ENCODE measurements at places on chromosomes 7 and 10. TPM values are rescaled to one million over a fixed set of nuclear protein-coding genes. Genes with fewer than 3 reads are reported as not detected.
A peak's percentile ranks its signal among the peaks of the same experiment; 100 is the strongest.

RADIL gene
- polyA plus RNA-seq: 1.8 TPM

C7orf57 gene
- polyA plus RNA-seq: not detected

AGAP6 gene
- polyA plus RNA-seq: 15.8 TPM

PGAM2 gene
- 0.11 TPM for polyA plus RNA-seq

COL1A2 gene
- 26.9 TPM for polyA plus RNA-seq

GRCh38 chr7:111159426-111159825 lies 68.5 kb downstream of the LRRN3 start:
- DNase-seq: no peak

DNA sequence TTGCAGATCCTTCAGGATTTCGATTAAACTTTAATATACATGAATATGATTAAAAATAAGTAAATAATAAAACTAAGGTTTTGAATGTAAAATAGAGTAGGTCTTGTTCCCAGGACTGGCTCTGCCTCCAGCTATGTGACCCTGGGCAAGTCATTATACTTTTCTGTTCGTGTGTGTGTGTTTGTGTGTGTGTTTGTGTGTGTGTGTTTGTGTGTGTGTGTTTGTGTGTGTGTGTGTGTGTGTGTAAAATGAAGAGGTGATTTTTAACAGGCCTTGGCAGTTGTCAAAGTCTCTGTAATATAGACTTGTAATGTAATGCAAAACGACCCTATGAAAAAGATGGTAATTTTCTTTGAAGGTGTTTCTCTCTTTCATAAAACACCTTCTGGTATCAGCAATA lies 79.2 kb downstream of the HGF start:
- DNase-seq: no peak

MACC1 gene
- polyA plus RNA-seq: not detected

DNA sequence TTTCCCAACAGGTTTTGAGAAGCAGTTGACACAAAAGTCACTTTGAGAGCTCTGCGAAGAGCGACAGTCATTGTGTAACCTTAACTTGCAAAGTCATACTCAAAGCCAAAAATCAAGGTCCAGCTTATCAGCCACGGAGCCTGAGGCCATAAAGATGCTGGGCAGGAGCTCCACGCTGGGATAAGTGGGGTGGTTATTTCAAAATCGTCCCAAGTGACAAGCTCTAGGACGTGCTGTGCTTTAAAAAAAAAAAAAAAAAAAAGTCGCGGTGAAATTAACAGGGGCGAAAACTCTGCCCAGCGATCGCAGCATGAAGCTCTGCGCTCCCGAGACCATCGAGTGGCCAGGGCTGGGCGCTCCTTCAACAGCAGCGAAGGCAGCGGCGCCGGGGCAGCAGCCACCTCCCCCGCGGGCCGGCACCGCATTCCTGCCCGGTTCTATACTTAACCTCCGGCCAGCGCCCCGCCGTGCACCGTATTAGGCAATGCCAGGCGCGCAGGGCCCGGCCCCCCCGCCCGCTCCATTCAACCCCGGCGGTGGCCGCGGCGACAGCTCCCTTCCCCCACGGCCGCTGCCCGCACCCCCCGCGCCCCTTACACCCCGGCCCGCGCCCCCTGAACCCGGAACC lies 657 bp downstream of the HACD1 start:
- DNase-seq: peak; percentile 44

NPY4R gene
- polyA plus RNA-seq: not detected

CAMK1D gene
- polyA plus RNA-seq: 0.37 TPM

DNA sequence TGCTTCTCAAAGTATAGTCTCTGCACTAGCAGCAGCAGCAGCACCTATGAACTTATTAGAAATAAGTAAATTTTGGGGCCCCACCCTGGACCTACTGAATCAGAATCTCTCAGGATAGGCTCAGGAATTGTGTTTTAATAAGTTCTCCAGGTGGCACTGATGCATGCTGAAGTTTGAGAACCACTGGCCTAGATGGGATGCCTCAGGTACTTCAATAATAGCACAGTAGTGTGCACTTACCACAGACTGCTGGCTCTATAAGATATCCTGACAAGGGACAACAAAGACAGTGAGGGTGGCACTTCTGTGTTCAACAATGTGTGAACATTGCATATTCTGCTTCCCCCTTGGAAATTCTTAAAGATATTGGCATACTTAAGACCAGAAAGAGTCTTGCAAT lies 64.7 kb upstream of the HABP2 start:
- DNase-seq: no peak

SLK gene
- polyA plus RNA-seq: 4.5 TPM

GRCh38 chr7:99137411-99138180 lies 6.3 kb downstream of the SMURF1 start:
- DNase-seq: no peak

NEUROG3 gene
- not detected for polyA plus RNA-seq

- DNase-seq: no peak
These were observed 204.7 kb downstream of the EBF3 start for GRCh38 chr10:129759214-129760002.

VWC2 gene
- not detected for polyA plus RNA-seq

DNA sequence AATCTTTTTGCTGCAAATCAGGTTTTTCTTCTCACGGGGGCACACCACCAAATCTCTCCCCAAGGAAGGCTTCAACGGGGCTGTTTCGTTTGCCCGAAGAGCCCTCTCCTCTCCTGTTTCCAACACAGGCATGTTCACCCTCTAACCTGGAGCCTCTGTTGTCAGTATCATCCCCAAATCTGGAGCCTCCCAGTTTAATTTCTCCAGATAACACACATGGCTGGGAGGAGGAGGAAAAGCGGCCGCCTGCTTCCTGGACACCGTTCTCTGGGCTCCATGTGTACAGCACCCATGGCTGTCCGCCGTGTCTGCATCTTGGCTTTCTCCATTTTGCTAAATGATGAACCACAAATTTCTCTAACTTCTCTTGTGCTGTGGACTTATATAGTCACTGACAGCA lies 214.5 kb downstream of the DIP2C start:
- no peak for DNase-seq

- DNase-seq: no peak
These were observed 75.6 kb downstream of the ADCY1 start for GRCh38 chr7:45649560-45650346.

Data from endothelial cell of umbilical vein (primary cell).